HAP-1 (cell line): ENCODE measurements at places on chromosomes 4 and X.

DNA sequence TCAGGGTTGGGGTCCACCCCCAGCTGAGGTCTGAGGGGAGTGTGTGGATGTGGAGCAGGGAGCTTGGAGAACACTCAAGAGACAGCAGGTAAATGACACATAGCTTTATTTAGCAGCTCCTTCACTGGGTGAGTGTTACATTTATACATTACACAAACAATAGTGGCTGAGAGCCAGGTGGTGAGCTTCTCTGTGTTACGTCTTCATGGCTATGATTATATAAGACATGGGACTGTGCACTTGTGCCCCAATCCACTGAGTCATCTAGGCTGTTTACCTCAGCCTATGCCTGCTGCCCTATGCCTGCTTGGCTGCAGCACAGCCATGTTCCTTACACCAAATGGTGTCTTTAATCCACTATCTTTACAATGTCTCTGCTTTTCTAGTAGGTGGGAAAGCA, 459.6 kb downstream of the AFF2 start:
- DNase-seq = no peak

- DNase-seq = peak; percentile 69
Measured at GRCh38 chrX:30992381-30992904, 79.4 kb downstream of the FTHL17 start.

DNA sequence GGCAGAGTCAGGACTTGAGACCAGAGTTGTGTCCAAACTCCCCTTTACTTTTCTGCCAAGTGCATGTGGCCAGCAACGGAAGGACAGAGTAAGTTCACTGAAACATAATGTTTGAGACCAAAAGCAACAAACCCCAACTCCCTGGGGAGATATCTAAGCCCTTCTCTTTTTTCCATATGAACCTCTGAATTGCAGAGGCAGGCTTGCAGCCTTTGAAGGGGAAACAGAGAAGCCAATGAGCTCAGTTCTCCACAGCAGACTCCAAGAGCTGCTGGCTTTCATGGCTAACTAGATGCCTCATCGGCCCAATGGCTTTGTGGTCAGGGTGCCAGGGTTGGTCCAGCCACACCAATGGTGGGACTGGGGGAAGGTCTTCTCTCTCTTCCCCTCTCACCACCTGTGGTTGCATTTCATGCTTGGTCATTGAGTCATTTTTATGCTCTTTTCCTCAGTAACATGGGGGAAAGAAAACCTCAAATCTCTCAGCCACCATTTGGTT, 34.0 kb downstream of the STARD8 start:
- DNase-seq = no peak

- peak; percentile 93 for DNase-seq
Measured at GRCh38 chr4:170259631-170260153, 169.9 kb upstream of the AADAT start.

DNA sequence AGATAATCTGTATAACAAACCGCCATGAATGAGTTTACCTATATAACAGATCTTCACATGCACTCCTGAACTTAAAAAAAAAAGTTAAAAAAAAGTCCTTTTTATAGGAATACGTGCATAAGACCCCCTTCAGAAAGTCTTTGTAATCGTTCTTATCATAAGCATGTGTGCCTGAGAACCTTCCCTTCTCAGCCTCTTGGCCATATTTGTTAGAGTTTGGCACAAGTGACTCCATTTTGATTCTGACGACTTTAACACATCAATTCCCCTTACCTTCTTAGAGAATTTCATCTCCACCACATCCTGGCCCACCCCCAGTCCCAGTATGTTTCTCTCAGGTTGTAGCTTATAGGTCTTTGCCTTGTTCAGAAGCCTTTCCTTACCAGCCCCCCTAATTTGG, 16.0 kb upstream of the ANXA5 start:
- no peak for DNase-seq

- no peak for DNase-seq
Measured at GRCh38 chr4:114271031-114271430, 291.6 kb upstream of the ARSJ start.

DNA sequence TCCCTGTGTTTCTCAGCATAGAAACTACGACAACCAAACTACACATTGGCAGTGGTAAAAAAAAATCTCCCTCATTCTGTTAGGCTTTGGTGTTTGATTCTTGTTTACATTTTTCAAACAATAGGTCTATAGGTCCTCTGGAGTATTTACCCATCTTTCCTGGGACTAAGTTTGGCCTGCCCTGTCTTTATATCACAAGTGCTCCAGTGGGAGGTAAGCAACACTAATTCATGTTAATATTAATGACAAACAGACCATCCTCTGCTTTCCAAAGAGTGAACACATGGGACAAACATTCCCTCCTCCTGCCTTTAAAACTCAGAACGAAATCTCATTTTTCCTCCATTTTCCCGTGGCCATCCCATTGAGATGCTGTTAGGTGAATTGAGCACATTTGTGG, 514.1 kb upstream of the INTU start:
- no peak for DNase-seq
